ENCODE measurements at places on chromosomes 13 and 19.
A peak's percentile ranks its signal among the peaks of the same experiment; 100 is the strongest.

GRCh38 chr13:94483970-94484369, 4.5 kb upstream of the DCT start:
- DNase-seq, result no peak

GRCh38 chr13:39840201-39840600, 184.7 kb downstream of the COG6 start:
- DNase-seq, result no peak

- DNase-seq, result no peak
Observed at GRCh38 chr19:4093643-4094175, 27.0 kb upstream of the ZBTB7A start.

GRCh38 chr13:112627161-112627560, 39.2 kb upstream of the TUBGCP3 start:
- DNase-seq, result no peak

DNA sequence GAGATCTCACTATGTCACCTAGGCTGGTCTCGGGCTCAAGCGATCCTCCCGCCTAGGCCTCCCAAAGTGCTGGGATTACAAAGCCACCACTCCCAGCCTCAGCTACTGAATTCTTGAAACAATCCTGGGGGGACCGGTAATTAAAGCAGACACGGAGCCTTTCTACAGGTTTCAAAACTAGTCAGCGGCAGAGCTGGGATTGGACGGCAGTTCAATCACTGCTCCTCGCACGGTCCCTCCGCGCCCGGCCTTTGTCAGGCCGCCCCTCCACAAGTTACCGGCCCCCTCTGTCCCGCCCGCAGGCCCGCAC, 229 bp downstream of the BORCS8 start:
- no peak for DNase-seq

DNA sequence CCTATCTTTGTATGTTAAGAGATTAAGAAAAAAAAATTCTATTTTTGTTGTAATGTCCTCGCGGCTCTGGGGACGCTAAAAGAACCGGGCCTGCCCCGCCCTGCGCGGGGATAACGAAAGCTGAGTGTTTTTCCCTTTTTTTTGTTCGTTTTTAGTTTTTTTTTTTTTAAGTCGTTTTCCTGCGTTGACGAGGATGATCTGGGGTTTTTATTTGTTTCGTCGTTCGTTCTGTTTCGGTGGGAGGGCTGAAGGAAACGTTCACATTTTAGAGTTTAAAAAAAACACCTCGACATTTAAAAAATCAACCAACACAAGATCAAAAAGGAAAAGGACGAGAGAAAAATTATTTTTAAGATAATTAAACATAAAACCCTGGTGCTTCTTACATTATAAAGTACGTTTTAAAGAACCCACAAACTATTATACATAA, 5.6 kb downstream of the LYL1 start:
- DNase-seq, result no peak

GRCh38 chr13:106129273-106129672, 406.2 kb downstream of the EFNB2 start:
- DNase-seq, result no peak

- DNase-seq, result no peak
Observed at GRCh38 chr13:48448285-48448958, 35.5 kb upstream of the LPAR6 start.

- no peak for DNase-seq
Observed at GRCh38 chr19:4829001-4829712, 2.4 kb downstream of the TICAM1 start.

- DNase-seq, result no peak
Observed at GRCh38 chr19:56670401-56670960, 1.1 kb downstream of the ZNF835 start.

DNA sequence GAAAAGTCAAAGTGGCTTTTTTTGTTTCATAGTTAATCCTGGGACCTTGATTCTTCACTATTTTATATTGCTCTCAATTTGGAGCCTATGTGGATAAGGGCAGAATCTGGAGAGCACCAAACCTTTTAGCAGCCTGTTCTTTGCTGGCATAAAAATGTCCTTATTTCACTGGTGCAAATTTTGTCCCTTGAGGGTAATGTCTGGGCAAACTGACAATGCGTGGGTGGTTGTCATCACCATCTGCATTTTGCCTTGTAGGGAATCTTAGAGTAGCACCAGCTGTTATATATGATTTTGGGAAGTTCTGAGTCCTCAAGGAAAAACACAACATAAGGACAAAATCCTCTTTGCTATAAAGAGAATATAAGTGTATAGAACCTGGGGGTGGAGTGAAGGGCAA, 336.9 kb upstream of the HTR2A start:
- DNase-seq, result no peak

- no peak for DNase-seq
Observed at GRCh38 chr13:98446234-98446621, 130.7 kb downstream of the STK24 start.

DNA sequence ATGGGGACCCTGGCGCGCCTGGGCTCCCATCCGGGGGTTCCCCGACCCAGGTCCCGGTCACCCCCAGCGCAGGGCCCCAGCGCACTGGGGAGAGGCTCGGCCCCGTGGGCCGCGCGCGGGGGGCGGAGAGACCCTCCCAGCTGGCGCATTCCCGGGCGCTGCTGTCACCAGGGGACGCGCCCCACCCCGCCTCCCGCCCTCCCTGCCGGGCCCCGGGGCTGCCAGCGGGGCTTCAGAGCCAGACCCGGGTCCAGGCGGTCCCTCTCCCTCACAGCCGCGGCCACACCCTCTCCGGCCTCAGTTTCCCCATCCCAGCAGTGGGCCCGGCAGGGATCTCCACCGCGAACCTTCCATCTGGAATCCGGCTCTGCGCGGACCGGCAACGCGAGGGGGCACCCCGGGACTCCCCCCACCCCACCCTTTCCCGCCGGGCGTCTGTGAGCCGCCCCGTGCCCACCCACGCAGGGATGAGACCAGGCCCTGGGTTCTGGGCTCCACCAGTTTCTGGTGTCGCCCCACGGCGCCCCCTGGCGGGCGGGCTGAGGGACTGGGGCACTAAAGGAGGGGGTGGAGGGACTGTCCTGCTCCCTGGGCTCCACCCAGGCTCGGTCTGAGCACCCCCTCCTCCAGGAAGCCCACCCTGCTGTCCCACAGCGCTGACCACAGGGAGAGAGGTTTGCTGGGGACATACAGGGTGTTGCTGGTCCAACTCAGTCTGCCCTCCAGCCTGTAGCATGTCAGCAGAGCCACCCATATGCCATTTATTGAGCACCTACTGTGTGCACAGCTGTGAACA, 878 bp upstream of the ADAMTSL5 start:
- no peak for DNase-seq

DNA sequence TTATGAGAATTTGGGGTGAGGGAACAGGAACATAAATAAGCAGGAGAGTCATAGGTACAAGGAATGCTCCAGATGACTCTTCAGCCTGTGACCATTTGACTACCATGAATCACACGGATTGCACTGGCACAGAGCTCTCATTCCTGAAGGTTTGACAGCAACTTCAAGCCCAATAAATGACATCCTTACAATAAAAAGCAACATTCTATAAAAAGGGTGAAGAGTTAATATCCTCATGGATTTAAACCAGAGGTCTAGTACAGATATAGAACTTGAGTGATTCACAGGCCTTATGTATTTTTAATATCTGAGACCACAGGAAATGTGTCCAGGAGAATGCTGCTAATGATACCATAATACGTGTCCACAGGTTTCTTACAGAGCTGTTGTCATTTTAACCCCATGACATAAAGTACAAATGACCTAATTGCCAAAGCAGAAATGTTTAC, 158.1 kb downstream of the IRS2 start:
- no peak for DNase-seq

GRCh38 chr19:16593181-16593580, 21.0 kb upstream of the SLC35E1 start:
- DNase-seq, result no peak

DNA sequence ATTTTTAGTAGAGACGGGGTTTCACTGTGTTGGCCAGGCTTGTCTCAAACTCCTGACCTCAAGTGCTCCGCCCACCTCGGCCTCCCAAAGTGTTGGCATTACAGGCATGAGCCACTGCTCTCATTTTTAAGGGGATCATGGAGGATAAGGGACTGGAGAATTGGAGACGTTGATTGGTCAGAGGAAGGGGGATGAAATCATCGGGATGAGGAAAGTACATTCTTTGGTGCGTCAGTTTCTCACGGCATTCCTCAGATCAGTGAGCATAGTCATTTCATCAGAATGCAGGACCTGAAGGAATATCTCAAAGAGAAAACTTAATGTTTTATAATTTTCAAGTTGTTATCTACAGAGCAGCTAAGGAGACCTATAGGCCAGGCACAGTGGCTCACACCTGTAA, 14.0 kb downstream of the ZNF114 start:
- peak; percentile 90 for DNase-seq

GRCh38 chr13:25673711-25674110, 301.9 kb downstream of the ATP8A2 start:
- DNase-seq, result no peak

DNA sequence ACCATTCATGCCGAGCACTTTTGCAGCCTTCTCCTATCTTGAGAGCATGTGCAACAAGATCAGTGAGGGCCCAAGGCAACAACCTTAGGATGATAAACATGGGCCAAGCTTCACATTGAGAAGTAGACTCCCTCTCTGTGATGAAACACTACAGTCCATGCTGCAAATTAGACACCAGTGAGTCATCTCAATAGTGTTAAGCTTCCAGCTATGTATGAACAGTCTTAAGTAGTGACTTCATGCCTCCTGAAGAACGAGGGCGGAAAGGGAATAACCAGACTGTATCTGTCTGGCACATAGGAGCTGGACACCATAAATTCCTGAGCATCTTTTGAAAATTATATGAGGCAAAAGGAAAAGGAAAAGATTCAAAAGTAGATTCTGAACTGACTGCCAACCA, 309.9 kb upstream of the SLITRK1 start:
- peak; percentile 67 for DNase-seq

GRCh38 chr13:32125751-32126150, 94.2 kb downstream of the FRY start:
- no peak for DNase-seq

GRCh38 chr19:46571495-46571894, 29.6 kb upstream of the CALM3 start:
- DNase-seq, result no peak

- no peak for DNase-seq
Observed at GRCh38 chr19:49342291-49342721, 7.1 kb downstream of the CD37 start.

DNA sequence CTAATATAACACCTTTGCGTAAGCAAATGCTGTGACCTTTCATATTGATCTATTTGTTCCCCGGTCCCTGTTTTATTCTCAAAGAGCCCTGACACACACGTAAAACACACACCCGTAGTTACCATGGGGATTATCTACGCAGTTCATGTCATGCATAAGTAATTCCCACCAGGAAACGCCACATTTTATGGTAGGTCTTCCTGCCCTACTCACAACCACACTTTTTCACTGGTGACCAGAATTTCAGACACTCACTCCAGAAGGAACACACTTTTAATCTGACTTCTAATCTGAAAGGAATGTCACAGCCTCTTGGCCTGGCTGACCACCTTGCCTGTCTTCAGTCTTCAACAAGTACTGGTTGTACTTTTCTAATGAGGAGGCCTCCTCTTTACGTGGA, 46.8 kb downstream of the SLC7A1 start:
- DNase-seq, result no peak

DNA sequence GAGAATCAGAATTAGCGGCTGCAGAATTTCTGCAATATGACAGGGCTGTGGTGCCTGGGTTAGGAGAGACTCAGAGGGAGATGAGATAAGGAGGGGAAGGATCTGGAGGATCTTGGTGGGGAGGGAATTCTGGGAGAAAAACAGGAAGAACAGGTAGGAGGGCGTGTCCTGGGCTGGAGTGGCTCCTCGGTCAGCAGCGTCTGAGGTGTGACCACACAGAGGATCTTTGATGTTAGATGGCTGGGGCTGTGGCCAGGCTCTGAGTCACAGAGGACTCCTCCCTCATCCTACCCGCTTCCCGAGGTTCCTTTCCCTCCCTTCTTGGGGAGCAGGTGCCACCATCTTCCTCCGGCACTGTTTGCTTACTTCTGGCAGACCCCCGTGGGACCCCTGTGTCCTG, 6.4 kb upstream of the KLK6 start:
- DNase-seq, result no peak

- peak; percentile 54 for DNase-seq
Observed at GRCh38 chr19:13597640-13598039, 91.4 kb upstream of the CACNA1A start.

- no peak for DNase-seq
Observed at GRCh38 chr13:102597029-102597961, 509 bp downstream of the TPP2 start.

GRCh38 chr19:16342002-16342715, 17.5 kb downstream of the KLF2 start:
- DNase-seq, result no peak

DNA sequence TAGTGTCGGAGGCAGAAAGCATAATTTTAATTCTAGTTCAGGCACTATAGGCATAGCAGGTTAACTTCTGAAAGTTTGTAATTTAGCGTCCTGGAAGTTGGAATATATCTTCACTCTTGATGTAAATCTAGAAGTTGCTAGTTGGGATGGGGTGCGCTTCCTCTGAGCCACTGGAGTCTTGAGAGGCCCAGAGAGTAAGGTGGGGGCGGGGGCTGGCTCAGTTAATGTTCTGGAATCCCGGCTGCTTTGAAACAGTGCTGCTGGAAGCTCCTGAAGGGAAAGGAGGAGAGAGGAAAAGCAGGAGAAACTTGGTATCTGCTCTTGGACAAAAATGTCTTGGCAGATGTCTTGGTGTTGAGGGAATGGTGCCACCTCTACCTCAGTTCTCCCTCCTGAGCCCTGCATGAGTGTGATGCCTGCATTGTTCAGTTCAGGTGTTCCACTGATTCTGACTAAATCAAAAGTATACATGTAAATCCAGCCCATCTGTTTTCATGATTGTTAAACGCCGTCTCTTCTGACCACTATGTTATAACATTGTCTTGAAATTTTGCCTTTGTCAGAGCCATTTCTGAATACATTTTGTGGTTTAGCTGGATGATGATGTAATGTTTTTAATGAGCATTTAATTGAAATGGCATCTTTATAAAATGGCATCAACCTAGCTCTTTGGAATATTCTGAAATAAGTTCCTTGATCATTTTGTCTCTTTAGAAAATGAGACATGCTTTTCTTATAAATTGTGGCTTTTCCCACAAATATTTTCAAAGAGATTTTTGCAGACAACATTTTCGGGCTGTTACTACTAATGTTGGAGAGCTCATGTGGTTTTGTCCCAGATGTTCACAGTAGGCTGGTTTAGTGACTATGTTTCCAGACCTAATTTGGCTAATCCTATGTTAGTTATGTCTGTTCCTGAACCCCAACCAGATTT, 202.7 kb downstream of the SHISA2 start:
- DNase-seq, result no peak

GRCh38 chr13:60273971-60274527, 110.3 kb upstream of the DIAPH3 start:
- DNase-seq, result no peak

DNA sequence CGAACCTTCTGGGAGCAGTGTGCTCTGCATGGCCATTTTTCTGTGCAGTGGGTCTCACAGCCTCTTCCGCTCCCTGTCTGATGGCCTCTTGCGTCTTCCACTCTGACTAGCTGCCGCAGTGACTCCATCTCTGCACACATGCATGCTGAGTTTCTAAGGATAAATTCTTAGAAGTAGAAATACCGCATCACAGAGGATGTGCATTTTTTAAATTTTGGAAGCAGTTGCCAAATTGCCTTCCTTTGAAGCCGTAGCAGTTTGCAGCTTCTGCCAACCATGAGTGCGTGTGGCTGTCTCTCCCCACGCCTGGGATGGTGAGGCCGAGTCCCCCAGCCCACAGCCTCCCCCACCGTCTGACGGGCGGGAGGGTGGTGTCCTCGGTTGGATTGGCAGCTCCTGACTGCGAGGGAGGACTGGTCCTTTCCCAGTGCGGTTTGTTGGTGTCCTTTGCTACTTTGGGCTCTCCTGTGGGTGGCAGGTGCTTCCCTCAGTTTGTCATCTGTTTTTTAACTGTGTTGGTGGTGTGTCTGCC, 9.8 kb downstream of the FZR1 start:
- no peak for DNase-seq

- no peak for DNase-seq
Observed at GRCh38 chr13:99263126-99263785, 5.1 kb upstream of the GPR18 start.
